Neural cell (in vitro differentiated cells): ENCODE measurements at places on chromosomes 11 and 22. TPM values are rescaled to one million over a fixed set of nuclear protein-coding genes. Genes with fewer than 3 reads are reported as not detected.

TIMM10B gene
- polyA plus RNA-seq, result 21.8 and 24.9 TPM in 2 replicates

MMP13 gene
- 0.26 TPM in 1 of 2 replicates, not detected in the other for polyA plus RNA-seq

PDGFB gene
- 0.08 and 0.61 TPM in 2 replicates for polyA plus RNA-seq

NCAM1 gene
- polyA plus RNA-seq, result 120 and 158 TPM in 2 replicates

HOATZ gene
- polyA plus RNA-seq, result not detected in 2 replicates

IL17REL gene
- polyA plus RNA-seq, result not detected in 2 replicates

GRAP2 gene
- polyA plus RNA-seq, result 0.30 TPM in 1 of 2 replicates, not detected in the other

OR6A2 gene
- polyA plus RNA-seq, result 0.05 TPM in 1 of 2 replicates, not detected in the other

ADM2 gene
- polyA plus RNA-seq, result not detected in 2 replicates

OR5B21 gene
- polyA plus RNA-seq, result not detected in 2 replicates

TMEM184B gene
- polyA plus RNA-seq, result 19.7 and 29.3 TPM in 2 replicates

C11orf42 gene
- polyA plus RNA-seq, result not detected in 2 replicates

XKR3 gene
- not detected in 2 replicates for polyA plus RNA-seq
